NCI-H1092 treated with DMSO at 0.1 percent for 48 hours (cell line): ENCODE measurements at places on chromosomes 12 and 14.

GRCh38 chr12:87259391-87259790, 769.8 kb downstream of the C12orf50 start:
- DNase-seq: no peak

GRCh38 chr14:26636561-26636960, 38.7 kb upstream of the NOVA1 start:
- no peak for DNase-seq

GRCh38 chr12:124040291-124040690, 67.3 kb downstream of the ZNF664 start:
- DNase-seq: no peak

- no peak for DNase-seq
Measured at GRCh38 chr14:31400031-31400638, 20.2 kb downstream of the HEATR5A start.

DNA sequence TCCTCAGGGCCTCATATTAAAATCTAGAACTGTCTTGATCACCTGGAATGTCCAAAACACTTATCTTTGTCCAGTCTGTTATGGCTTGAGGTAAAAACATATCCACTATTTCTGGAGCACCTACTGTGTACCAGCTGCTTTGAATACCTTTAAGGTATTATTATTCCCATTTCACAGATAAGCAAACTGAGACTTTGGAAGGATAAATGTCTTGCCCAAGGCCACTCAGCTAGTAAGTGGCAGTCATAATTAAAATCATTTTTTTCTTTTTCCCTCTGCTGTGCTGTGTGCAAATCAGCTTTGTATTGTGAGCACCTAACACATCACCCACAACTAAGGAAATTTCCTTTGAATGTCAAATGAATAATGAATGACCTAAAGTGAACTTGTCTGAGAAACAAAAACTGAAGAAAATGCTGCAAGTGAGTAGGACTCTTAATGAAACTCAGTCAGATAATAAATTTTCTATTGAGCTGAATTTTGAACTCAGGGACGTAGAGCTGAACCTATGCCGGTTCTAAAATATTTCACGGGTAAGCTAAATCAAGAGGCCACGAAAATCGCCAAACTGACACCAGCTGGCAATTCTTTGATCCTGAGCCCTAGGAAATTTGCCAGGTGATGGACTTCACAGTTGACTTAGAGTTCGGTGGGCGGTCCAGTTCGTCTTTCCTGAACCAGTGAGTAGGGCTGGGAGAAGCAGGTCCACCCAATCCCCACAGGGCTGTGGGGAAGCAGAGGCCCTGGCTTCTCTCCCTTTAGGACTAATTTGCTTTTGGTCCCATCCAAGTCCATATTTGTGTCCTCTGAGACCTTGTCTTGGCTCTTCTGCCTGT, 159.7 kb upstream of the PWP1 start:
- no peak for DNase-seq

DNA sequence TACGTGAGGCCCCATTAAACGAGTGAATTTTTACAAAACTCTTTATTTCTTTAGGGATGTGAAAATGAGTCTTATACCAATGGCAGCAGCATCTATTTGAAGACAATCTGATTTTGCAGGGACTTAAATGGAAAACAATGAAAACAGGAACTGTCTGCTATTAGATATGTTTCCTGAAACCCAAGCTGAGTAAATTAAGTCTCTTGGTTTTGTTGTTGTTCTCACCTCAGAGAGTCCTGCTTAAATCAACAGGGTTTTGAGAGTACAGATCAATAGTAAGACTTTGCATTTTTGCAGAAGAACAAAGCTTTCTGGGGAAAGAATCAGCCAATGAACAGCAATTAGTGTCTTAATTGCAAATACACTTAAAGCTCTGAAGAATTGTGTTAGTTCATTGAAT, 39.1 kb upstream of the LGR5 start:
- no peak for DNase-seq

GRCh38 chr12:113710216-113710615, 238.5 kb upstream of the LHX5 start:
- DNase-seq: no peak

DNA sequence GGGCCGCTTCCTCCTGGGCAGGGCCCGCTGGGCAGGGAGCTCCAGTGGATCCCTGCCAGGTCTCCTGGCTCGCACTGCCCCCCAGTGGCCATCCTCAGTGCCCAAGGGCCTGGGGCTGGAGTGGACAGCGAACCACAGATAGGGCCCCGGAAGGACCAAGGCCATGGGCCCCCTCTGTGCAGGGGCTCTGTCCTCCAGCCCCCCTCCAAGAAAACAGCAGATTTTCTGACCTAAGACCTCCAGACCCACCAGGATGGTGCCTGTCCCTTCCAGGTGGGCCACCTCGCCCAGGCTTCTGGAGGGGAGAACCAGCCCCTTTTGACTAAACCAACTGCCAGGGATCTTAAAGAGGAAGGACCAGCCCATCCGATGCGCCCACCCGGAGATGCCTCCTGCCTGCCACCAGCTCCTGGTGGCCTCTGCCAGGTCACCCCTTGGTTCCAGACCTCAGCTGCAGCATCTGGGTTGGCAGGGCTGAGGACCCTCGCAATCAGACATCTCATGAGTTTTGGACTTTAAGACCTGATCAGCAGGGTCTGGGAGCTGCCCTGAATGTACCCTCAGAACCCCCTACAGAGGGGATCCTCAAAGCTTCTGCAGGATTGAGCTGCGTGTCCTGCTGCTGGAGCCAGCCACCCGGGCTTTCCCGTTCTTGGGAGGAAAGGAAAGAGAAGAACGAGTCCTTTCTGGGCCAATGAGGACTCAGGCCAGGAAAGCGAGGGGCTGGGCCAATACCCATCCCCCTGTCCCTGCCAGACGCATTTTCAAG, 325.8 kb upstream of the DIO3 start:
- peak; percentile 40 for DNase-seq

- no peak for DNase-seq
Measured at GRCh38 chr12:24356240-24356804, 406.9 kb upstream of the SOX5 start.

GRCh38 chr12:18108611-18109010, 18.6 kb upstream of the RERGL start:
- no peak for DNase-seq

- no peak for DNase-seq
Measured at GRCh38 chr12:7769999-7770398, 5.0 kb downstream of the NANOGNB start.

- DNase-seq: no peak
Measured at GRCh38 chr12:31370531-31371255, 44.7 kb upstream of the SINHCAF start.

DNA sequence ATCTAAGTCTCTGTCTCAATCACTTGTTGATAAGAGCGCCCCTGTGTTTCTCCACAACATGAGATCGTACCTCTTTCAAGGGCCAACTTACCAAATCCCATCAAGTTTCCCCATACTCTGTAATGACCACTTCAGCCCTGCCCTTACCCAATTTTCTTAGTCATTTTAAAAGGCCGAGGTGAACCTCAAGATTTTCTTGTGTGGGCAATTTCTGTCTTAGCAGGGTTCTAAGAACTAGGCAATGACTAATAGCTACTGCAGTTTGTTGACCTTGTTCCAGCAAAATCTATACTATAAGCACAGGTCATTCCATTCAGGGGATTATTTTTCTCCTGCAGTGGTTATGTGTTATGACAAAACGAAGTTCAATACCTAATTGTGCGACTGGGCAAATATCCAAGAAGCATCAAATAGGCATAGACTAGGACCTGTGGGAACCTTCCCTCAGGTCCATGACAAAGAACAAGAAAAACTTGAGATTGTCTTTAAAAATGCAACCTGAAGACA, 359.8 kb downstream of the PCNX1 start:
- DNase-seq: no peak

- DNase-seq: no peak
Measured at GRCh38 chr12:7628381-7628961, 37.2 kb downstream of the APOBEC1 start.

GRCh38 chr12:24788886-24789285, 160.0 kb downstream of the BCAT1 start:
- DNase-seq: no peak

- no peak for DNase-seq
Measured at GRCh38 chr14:68864361-68864750, 71.5 kb upstream of the ZFP36L1 start.
